ENCODE measurements at places on chromosomes 5 and 9.
A peak's percentile ranks its signal among the peaks of the same experiment; 100 is the strongest.

DNA sequence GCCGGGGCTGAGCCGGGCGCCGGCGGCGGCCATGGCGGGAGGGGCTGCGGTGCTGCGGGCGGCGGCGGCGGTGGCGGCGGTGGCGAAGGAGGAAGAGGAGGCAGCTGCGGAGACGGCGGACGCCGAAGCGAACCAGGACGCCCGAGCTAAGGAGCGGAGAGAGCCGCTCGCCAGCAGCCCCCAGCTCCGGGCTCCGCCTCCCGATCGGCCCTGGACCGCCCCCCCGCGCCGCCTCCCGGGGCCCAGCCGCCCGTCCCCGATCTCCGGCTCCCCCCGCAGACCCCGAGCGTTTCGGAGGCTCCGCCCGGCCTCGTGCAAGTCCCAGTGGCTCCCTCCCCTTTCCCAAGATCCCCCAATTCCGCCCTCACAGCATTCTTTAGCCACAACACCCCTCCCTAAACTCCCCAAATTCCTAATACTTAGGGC, at the start of gene ASTN2:
ASTN2 (minus strand) TSS at position 152 of the 426 bp plus-strand sequence; CDS start at position 33, 119 bp downstream.
- peak; percentile 63 for DNase-seq

DNA sequence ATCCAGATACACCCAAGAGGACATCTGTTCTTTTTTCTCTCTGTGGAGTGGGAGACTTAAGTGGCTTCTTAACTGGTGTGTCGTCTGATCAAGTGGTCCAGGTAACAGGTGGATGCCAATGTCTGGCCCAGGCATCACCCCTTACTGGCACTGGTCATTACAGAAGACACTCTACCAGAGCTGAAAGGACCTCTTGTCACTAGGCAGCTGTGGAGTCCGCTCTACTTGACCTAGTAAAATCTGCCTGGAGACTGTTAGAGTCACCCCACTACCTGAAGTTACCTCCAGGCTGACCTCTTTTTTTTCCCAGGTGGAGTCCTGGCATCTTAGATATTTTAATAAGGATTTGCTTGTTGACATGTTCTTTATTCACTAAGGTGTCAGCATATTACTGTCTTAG, 22.5 kb downstream of the FXN start:
- no peak for DNase-seq

GRCh38 chr9:20289423-20290010, 332.8 kb downstream of the MLLT3 start:
- no peak for DNase-seq

DNA sequence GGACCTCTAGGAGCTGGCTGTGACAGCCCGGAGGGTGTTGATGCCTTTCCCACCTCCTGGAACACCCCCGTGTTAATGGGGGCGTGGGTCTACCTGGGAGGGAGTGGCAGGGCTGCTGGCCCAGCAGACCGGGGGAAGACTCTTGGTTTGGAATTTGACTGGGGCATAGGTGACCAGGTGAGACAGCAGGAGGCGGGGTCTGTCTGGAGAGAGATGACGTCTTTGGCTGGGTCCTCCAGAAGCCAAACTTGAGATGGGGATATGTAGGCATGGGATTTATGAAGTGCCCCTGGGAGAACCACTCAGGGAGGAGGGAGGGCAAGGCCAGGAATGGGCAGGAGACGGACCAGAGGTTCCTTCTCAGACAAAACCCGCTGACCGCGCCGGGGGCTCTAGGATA, 42.6 kb downstream of the NEK6 start:
- no peak for DNase-seq

- DNase-seq = no peak
Measured at GRCh38 chr5:138922494-138922893, 47.4 kb upstream of the LRRTM2 start.

DNA sequence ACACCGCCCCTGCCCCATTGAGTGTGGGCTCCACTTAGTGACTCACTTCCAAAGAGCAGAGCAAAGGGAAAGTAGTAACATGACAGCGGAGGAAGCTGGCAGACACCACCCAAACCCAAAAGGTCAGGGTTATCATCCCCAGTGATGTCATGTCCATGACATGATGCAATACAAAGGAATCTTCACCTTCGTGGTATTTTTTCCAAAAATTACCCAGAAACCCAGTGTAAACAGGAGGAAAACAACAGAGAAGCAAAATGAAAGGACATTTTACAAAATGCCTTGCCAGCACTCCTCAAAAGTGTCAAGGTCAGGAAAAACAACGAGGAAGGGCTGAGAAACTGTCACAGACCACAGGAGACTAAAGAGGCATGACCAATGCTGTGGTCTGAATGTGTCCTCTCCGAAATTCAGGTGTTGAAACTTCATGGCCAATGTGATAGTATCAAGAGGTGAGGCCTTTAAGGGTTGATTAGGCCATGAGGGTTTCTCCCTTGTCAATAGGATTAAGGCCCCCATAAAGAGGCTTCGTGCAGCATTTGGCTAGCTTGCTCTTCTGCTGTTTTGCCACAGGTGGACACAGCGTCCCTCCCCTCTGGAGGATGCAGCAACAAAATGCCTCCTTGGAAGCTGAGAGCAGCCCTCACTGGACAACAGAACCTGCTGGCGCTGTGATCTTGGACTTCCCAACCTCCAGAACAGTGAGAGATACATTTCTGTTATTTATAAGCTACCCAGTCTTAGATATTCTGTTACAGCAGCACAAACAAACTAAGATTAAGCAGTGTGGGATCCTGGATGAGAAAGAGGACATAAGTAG, 30.5 kb upstream of the MED10 start:
- DNase-seq = no peak

- no peak for DNase-seq
Measured at GRCh38 chr9:96680812-96681499, 25.8 kb upstream of the PRXL2C start.

DNA sequence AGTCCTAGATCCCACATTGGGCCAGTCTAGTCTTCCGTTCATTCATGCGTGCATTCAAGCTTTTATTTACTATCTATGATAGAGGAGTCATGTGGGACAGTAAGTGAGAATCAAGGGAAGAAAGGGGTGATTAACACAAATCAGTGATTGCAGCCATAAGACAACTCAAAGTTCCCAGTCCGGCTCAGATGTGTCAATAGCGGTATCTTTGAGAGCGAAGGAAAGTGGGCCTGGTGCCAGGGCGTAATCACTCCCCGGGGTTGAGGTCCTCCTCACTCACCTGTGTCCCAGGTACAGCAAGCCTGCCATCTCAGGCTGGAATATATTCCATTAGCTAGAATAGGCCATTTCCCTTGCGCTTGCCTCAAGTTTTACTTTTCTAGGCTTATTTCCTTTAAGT, 196.3 kb downstream of the ATP10B start:
- no peak for DNase-seq

DNA sequence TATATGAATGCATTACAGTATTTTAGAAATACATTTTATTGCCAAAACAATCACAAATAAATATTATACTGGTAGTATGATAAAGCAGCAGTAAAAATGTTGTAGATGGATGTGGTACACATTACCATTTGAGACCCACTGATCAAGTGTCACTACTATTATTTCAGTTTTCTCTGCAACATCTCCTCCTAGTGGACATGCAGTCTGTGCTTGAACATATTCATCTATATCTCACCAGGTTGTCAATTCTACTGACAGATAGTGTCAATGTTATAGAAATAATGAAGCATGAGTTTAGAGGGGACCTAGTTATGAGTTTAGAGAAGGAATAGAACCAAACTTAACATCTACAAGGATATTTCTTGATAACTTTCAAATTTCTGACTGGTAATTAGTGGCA, 39.2 kb upstream of the ELOVL7 start:
- DNase-seq = no peak

- no peak for DNase-seq
Measured at GRCh38 chr5:150559088-150559487, 51.2 kb downstream of the NDST1 start.

DNA sequence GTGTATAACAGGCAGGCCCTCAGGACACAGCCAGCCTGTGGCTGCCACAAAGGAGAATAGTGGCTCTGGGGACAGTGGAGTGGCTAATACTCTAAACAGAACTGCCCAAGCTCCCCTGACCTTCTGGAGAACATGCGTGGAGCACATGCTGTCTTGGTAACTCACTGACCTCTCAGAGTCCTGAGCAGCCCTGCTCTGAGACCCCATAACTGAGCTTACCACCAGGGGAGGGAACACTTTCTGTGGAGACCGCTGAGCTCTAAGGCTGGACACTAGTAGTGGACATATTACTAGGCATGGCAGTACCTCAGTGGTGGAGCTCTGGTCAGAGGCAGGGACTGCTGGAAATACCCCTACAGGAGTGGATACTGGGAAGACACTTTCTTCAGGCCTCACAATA, 60.2 kb upstream of the SPTLC1 start:
- no peak for DNase-seq

GRCh38 chr9:87812375-87813118, 70.1 kb upstream of the SPATA31E1 start:
- no peak for DNase-seq

GRCh38 chr9:100699668-100700067, 121.8 kb downstream of the CAVIN4 start:
- no peak for DNase-seq

DNA sequence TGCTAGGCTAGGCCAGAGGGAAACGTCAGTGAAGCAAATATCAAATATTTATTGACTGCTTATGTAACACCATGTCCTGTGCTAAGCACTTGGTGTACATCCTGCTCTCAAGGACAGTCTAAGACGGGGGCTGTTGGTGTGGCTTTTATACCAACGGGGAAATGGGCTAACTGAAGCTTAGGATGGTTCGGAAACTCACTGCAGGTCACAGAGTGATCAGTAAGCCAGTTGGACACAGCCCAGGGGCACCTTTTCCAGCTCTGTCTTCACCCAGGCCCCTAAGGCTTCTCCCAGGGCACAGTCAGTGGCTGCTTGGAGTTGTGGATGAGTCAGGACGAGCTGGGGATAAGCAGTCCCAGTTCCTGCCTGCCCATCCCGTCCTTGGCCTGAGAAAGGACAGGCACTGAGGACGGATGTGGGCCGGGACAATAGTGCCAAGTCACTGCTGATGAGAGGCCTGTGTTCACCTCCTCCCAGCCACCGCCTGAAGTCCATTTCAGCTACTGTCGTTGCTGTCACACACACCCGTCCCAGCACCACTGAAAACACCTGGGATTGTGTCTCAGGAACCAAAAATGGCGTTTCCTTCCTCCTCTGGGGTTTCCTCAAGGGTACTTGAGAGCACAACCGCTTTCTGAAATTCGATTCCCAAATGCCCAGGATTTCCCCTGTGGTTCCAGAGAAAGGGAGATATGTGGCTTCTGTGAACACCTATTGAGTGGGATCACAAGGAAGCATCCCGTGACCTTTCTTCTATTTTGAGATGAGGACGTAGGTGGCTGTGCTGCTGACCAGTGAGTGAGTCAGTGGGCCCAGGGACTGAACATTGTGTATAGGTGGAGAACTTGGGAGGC, 17.5 kb upstream of the SPRY4 start:
- DNase-seq = no peak

DNA sequence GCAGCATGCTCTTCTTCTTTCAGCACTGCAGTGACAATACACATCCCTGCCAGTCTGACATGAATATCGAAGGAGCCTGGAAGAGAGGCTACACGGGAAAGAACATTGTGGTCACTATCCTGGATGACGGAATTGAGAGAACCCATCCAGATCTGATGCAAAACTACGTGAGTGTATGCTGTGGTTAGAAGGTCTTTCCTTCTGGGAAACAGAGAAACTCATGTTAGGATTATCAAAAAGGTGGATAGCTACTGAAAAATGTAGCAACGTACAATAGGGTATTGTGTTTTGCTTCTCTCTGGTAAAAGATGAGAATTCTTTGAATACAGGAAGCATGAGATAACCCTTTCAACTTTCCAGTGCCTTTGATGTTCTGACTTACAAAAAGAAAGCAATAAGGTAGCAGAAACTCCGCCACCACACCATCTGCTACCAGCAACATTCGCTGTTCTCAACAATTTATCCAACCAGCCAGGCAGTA, 133.3 kb downstream of the PCSK5 start:
- no peak for DNase-seq

- no peak for DNase-seq
Measured at GRCh38 chr5:107470295-107470582, 200.5 kb downstream of the EFNA5 start.
